ENCODE measurements at places on chromosomes 2 and 18. TPM values are rescaled to one million over a fixed set of nuclear protein-coding genes. Genes with fewer than 3 reads are reported as not detected.

- no peak for DNase-seq
These were observed 202.1 kb upstream of the TNP1 start for GRCh38 chr2:217061916-217062505.

DNA sequence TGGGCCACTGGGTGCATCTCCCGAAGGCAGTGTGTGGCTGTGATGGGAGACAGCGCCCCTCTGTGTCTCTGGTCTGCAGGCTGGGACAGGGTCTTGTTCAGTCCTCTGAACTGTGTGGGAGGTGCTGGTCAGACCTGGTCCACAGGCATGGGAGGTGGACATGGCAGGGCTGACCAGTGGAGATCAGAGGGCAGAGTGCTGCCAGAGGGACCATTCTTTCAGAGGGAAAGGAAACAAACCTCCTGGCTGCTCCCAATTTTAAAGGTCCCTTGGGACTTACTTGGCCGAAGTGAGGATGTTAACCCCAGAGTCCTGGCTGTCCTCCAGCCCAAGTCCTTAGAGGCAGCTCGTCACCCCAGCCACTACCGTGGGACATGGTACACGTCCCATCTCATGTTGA is 4.0 kb downstream of the CAPN13 start:
- DNase-seq = no peak

GRCh38 chr18:13176847-13177246 is 41.7 kb upstream of the LDLRAD4 start:
- no peak for DNase-seq

DNA sequence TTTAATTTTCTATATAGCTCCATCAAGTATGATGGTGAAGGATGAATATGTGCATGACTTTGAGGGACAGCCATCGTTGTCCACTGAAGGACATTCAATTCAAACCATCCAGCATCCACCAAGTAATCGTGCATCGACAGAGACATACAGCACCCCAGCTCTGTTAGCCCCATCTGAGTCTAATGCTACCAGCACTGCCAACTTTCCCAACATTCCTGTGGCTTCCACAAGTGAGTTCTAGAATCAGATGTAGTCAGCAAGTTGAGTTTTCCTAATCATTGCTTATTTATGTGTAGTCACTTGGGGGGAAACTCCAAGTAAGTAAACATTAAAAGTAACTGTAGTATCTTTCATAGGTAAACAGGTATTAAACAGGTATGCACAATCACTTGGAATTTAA is 24.8 kb downstream of the SMAD4 start:
- no peak for DNase-seq

DNA sequence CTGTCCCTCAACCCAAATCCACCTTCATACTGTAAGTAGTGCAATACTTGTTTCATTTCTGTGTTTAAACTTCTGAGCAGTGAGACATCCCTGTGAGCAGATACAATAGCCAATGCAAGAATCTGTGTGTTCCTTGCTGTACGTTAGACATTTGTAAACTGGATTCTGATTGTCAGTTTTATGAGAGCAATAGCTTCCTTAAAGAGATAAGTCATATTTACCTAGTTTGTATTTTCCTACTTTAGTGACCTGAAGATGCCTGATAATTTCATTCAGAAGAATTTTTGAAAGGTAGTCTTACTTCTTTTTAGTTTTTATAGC is 90.7 kb downstream of the DPP4 start:
- DNase-seq = no peak

GRCh38 chr2:17788773-17789172 is 27.5 kb upstream of the MSGN1 start:
- DNase-seq = no peak

GRCh38 chr2:85429213-85429923 is 10.9 kb downstream of the SH2D6 start:
- no peak for DNase-seq

GRCh38 chr18:13915995-13916431 is 677 bp upstream of the MC2R start:
- DNase-seq = no peak

- DNase-seq = no peak
These were observed 65.0 kb downstream of the LINC00305 start for GRCh38 chr18:64083916-64084315.

- no peak for DNase-seq
These were observed 3.4 kb upstream of the TMEM182 start for GRCh38 chr2:102758439-102758838.

DNA sequence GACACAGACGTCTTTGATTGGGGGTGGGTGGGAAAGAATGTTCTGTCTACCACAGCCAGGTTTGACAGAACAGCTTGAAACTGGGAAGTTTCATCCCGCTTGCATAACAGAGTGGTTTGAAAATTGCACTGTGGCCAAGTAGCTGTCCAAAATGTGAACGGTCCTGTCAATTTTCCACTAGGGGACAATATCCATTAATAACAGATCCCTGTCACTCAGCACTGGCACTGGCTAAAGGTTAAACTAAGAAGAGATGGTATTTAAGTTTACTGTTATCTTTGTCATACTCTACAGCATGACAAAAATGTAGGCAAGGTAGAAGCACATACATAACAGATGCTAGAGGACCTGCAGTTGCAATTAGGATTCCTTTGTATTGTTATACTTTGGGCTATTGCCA is 55.6 kb upstream of the ACMSD start:
- no peak for DNase-seq

DNA sequence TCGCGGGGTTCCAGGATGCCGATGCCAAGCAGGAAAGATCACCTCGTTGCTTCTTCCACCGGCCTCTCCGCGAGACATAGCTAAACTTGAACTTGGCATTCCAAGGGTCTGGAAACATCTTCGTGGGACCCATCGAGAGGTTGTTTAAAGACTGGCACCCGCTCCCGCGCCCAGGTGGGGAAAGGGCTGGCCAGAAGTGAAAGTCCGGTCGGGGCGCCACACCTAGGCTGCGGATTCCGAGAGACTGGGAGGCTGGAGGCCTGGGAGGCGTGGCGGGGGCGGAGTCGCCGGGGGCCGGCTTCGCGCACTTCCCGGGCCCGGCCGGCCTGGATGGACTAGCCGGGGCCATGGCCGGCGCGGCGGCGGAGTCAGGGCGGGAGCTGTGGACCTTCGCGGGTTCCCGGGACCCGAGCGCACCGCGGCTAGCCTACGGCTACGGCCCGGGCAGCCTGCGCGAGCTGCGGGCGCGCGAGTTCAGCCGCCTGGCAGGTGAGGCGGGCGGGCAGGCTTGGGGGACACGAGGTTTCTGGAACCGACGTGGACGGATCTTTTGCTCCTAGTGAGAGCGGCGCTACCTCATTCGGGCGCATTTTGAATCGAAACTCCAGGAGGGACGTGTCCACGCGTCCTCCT is at the start of gene MOCOS:
Gene MOCOS, plus strand, starts transcription at position 305 of the 633 bp plus-strand sequence. Its CDS starts 43 bp downstream, at position 348.
- DNase-seq = no peak

DNA sequence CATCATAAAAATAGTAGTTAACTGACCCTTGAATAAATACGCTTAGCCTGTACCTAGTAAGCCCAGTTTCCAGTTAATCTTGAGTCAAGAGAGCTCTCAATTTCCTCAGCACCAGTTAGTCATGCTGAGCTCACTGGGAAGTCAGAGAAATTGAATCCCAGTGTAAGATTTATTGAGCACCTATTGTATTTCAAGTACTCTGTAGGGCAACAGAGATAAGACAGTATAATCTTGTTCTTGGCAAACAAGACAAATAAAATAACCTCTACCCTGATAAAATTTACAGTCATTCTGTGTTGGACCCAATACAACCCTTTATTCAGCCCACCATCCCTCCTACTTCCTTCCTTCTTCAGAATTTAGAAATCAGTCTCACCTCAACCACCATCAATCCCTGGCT is 71.9 kb upstream of the NRP2 start:
- no peak for DNase-seq

DNA sequence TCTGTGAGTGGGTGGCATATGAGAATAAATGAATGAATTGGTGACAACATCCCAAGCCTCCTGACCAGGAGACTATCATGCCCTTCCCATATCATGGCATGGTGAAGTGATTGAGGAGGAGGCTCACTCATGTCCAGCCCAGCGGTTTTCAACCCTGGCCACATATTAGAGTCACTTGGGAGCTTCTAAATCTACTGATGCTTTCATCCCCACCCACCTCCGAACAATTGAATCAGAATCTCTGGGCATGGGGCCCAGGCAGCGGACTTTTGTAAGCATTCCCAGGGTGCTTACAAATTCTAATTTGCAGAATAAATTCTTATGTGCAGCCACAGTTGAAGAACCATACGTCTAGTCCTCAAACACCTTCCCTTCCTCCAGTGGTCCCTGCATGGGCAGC is 81.7 kb upstream of the SEC11C start:
- no peak for DNase-seq

DNA sequence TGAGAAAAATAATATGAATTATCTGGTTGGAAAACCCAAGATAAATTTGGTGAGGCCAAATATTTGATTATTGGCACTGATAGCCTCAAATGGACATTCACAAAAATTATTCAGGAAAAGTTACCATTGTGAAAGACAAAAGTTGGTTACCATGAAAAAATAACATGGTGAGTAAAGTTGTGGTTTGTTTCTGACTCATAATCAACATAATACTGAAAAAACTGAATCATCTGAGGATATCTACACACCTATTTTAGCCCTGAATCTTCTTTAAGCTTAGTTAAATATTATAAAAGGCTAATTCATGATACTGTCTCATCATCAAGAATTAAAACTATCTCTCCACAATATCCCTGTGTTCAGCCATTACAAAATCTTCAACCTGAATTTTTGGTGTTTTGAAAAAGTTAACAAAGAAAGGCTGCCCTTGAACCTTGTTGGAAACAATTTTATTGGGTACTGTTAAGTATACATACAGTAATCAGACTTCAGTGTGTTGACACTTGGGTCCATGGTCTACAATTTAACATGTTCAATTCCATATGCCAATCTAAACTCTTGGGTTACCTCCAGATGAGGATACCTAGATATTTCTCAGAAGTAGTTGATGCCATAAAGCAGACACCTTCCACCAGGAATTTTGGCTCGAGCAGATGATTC is 607.5 kb upstream of the SLC39A10 start:
- DNase-seq = no peak

- DNase-seq = no peak
These were observed 49.9 kb downstream of the DDX1 start for GRCh38 chr2:15641530-15641982.

DNA sequence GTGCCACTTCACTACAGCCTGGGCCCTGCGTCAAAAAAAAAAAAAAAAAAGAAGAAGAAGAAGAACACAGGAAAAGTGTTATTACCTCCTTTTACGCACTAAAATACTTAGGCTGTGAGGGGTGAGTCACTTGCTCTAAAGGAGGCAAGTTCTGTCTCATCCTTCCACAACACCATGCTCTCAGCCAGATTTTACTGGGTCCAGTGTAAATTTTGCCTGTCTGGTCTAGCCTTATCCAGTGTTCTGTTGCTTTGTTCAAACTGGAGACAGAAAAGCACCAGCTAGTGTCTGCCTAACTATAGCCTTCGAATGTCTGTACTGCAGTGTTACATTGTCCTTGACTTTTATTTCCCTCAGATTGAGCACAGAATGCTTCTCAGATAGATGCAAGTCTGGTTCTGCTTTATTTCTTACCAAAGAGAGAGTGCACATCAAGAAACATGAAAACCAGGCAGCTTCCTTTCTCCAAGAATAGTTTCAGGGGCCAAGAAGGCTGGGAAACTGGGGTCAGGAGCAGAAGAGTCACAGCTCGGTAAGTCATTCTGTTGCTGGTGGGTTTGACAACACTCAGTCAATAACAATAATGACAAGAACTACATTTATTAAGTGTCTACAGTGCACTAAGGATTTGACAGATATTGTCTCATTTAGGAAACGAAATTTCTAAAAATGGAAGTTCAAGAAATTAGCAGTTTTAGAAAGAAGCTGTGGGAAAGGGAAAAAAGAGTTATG is 3.1 kb upstream of the MSGN1 start:
- DNase-seq = no peak

- DNase-seq = no peak
These were observed 37.5 kb upstream of the SEMA4C start for GRCh38 chr2:96907115-96908041.

DNA sequence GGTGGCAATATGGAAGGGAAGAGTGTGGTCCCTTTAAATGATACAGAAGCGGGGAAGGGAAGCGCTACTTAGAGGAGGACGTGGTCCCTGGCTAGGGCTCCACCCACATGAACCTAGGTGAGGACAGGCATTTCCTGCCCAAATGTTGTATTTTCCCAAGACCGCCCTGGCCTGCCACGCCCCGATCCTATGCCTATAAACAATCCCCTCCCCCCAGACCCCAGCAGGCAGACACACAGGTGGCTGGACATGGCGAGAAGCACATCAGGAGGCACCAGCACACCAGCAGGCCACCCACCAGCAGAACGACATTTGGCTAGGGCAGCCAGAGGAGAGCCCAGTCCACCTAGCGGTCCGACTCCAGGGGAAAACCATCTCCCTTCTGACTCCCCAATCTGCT is 47.2 kb downstream of the METTL8 start:
- DNase-seq = no peak

DNAJC5G gene
- not detected for polyA plus RNA-seq

REG3G gene
- polyA plus RNA-seq = not detected

AKAIN1 gene
- not detected for polyA plus RNA-seq

NEB gene
- polyA plus RNA-seq = under 0.01 TPM

Data from BJ (cell line).